ENCODE measurements at places on chromosomes 5 and 9.

DNA sequence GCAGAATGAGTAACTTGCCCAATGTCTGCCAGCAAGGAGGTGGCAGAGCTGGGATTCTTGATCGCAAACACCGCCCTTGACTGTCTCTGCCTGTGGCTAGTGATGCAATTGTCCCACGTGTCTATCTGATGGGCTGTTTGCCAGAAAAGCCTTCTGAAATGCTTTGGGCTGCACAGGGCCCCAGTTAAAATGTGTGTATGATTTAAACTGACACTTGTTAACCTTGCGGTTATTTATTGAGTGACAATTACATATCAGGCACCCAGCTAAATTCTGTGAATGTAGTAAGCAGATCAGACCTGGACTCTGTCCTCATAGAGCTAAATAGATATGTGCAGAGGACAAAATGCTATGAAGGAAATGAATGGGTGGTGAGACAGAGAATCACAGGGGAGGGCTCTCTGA, 11.6 kb upstream of the IL12B start:
- DNase-seq, result no peak

GRCh38 chr9:88936132-88936531, 55.1 kb upstream of the S1PR3 start:
- DNase-seq, result no peak

DNA sequence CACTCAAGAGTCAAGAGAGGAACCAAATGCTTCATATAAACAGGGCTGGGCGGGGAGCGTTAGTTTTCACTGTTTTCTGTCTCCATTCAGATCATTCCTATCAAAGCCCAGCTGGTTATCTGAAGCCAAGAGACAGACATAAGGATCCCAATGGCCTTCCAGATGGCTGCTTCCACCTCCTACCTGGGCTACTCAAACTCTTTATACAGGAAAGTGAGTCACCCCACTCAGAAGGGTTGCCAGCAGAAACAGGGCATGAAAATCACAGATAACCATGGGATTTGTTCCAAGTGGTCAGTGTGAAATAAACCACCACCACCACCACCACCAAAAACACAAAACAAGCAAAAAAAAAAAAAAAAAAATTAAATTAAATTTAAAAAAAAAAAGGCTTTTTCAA, 5.5 kb downstream of the PRSS3 start:
- no peak for DNase-seq

GRCh38 chr5:171520300-171521174, 101.1 kb downstream of the FGF18 start:
- DNase-seq, result no peak

- DNase-seq, result no peak
These were observed 166.0 kb downstream of the OLFM1 start for GRCh38 chr9:135253305-135254004.
